ENCODE measurements at places on chromosomes 3 and 15.

DNA sequence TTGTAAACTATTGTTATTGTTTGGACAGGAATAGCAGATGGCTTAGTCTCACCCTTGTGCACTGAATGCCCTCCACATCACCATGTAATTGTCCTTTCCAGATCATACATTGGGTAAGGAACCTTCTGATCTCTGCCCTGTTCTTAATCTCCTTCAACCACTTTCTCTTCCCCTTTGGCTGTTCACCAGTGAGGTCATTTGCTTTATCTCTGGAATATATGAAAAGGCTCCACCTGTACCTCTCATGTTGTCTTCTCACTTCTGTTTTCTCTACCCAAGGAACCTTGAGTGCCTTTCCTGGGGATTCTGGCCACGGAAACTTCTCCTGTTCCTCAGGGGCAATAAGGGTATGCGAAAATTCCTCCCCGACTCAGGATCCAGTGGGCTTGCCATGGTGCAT lies 28.5 kb downstream of the MCTP2 start:
- DNase-seq = no peak

DNA sequence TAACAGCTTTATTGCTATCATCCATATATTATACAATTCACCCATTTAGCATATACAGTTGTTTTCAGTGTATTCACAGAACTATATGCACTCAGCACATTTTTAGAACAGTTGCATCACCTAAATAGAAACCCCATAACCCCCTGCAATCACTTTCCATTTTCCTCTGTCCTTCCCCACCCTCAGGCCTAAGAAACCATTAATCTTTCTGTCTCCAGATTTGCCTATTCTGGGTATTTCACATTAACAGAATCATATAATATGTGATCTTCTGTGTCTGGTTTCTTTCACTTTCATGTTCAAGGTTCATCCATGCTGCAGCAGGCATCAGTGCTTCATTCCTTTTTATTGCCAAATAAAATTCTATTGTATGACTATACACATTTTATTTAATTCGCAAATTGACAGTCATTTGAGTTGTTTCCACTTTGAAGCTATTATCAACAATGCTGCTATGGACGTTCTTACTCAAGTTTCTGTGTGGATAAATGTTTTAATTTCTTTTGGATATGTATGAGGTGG lies 39.8 kb downstream of the ADAMTS17 start:
- no peak for DNase-seq

DNA sequence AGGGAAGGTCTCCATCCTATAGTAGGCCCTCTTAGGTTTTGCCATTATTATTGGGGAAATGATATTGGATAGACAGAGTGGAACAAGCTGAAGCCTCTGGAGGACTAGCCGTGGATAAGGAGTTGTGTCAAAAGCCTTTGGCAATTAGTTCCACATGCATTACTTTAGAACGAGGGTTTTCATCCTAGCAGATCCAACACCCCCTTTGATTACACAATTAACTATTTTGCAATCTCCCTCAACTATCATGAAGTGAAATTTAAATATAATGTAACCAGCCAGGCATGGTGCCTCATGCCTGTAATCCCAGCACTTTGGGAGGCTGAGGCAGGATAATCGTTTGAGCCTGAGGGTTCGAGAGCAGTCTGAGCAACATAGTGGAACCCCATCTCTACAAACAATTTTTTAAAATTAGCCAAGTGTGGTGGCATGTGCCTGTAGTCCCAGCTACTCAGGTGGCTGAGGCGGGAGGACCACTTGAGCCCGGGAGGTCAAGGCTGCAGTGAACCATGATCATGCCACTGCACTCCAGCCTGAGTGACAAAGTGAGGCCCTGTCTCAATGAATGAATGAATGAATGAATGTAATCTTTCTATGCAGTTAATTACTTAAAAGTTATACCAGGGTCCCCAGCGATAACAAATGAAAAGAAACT lies 56.8 kb downstream of the PXYLP1 start:
- DNase-seq = no peak

DNA sequence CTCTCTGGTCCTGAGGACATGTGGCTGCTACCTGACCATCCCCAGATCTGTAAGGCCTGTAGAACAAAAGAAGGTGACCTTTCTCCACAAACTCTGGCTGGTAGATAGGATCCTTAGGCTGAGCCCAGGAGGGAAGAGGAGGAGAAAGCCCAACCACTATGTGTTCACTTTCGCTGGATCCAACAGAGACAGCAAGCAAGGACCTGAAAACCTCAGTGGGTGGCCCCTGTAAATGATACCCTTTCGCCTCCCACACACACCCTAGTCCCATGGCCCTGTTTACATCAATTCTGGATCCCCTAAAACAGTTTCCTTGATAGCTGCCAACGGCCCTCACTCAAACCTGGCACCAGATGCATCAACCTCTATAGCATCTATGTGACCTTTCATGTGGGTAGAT lies 22.4 kb downstream of the CCDC12 start:
- no peak for DNase-seq

- no peak for DNase-seq
Observed at GRCh38 chr3:183178833-183179549, 16.5 kb upstream of the LAMP3 start.

DNA sequence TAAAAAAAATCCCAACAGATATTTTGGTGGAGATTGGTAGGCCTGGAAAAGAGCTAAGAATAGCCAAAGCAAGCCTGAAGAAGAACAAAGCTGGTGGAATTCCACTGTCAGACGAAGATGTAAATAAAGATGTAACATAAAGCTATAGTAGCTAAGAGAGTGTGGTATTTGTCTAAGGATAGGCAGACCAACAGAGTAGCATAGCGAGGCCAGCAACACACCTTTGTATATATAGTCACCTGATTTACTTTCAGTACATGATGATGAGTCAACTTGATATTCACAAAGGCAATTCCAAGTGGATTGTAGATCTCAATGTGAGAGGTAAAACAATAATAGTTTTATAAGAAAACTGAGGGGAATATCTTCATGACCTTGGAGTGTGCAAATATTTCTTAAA lies 53.6 kb upstream of the SYN2 start:
- DNase-seq = no peak

GRCh38 chr3:143595456-143596077 lies 252.7 kb downstream of the SLC9A9 start:
- DNase-seq = no peak

GRCh38 chr15:69074843-69075224 lies 60.3 kb downstream of the NOX5 start:
- DNase-seq = no peak

- DNase-seq = no peak
Observed at GRCh38 chr3:120198305-120198878, 86.6 kb downstream of the GPR156 start.

DNA sequence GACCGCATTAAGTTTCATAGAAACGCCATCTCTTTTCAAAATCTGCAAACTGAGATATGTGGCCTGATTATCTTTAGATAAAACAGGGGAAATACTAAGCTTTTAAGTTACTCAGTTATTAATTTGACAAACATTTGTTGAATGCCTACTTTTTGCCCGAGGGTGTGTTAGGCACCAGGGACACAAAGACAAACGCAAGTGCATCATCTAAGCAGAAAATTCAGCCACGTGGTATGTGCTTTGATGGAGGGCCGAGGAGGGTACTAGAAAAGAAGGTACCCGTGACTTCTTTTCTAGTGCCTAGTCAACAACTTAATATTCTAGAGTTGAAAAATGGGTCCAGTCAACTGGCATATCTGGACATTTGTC lies 594.3 kb downstream of the MAGI1 start:
- DNase-seq = no peak

DNA sequence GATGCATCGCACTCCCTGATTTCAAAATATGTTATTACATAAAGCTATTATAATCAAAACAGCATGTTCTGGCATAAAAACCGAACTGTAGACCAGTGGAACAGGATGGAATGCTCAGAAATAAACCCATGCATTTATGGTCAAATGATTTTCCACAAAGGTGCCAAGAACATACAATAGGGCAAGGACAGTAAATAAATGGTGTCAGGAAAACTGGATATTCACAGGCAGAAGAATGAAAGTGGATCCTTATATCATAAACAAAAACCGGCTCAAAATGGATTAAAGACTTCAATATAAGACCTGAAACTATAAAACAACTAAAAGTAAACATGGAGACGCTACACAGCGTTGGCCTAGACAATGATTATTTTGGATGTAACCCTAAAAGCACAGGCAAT lies 22.6 kb downstream of the USP50 start:
- DNase-seq = no peak

- DNase-seq = no peak
Observed at GRCh38 chr3:184937611-184938010, 125.6 kb downstream of the VPS8 start.

- DNase-seq = no peak
Observed at GRCh38 chr3:9976721-9977709, 9.6 kb downstream of the EMC3 start.

DNA sequence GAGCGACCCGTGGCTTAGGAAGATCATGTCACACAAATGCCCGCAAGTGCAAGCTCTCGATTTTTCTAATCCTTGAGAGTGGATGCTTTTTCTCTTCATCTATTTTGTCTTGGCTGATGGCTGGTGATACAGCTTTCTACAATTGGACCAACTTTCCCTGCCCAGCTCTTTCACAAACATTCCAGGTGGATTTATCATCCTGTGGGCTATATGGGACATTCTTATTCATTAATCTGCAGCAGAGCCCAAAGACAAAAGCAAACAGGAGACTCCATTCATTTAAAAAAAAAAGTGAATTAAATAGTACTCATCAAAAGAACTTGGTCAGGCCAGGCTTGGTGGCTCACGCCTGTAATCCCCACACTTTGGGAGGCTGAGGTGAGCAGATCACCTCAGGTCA lies 14.2 kb upstream of the TSEN2 start:
- no peak for DNase-seq

- no peak for DNase-seq
Observed at GRCh38 chr15:67114846-67115585, 49.6 kb downstream of the SMAD3 start.

DNA sequence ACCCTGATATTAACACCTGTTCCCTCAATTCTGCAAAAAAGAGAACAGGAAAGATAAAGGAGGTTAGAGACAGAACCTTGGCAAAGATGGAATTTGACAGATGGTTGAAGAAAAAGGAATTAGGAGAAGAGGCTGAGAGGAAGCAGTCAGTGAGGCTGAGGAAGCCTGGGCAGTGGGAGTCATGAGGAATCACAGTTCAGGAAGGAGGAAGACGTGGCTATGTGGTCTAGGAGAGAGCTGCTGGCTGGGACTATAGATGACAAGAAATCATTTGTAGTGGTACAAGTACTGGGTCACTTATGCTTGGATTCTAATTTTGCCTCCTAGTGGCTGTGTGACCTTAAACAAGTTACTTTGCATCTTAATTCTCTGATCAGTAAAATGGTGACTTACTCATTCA lies 49.0 kb downstream of the LARS2 start:
- DNase-seq = no peak

DNA sequence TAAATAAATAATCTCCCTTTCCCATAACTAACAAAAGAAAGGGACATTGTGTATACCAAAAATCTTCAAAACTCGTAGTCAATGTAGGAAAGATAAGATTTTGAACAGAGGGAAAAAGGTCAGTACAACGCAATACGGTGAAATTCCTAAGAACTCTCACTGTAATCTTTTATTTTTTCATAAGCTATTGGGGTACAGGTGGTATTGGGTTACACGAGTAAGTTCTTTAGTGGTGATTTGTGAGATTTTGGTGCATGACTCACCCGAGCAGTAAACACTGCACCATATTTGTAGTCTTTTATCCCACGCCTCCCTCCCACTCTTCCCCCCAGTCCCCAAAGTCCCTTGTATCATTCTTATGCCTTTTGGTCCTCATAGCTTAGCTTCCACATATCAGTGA lies 718.0 kb downstream of the TBL1XR1 start:
- DNase-seq = no peak

- DNase-seq = no peak
Observed at GRCh38 chr3:189944285-189945145, 176.2 kb downstream of the P3H2 start.

DNA sequence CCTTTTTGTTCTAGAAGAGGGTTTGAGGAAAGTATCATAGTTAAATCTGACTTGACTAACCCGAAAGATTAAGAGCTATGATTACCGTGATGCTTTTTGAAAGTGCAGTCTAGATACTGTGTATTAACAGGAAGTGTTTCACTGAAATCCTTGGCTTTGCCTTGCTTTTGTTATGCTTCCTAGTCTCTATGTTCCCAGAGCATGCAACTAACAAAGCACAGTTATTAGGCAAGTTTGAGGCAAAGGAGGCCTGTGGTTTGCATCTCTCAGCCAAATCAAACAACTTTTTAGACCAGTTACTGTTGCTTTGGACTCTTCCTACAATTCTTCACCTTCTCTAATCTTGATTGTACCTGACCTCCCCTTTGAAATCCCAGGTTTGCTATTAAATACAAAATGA lies 3.9 kb downstream of the LXN start:
- no peak for DNase-seq

DNA sequence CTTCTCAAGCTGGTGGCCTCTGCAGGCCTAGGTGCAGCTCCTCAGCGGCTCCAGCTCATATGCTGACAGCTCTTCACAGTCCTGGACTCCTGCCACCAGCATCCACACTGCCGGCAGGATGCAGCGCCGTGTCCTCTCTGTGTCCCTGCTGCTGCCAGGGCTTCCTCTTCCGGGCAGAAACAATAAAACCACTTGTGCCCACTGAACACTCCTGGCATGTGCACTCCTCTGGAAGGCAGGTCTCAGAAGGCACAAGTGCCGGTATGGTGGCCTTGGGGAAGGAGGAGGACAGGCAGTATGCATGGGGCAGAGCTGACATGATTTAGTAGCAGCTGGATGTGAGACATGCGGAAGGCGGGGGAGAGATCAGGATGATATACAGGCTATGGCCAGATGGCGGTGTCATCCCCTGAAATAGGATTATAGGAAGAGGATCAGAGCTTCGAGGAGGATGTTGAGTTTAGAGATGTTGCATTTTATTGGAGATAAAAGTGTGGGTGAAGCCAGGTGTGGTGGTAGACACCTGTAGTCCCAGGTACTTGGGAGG lies 7.5 kb upstream of the MAN2A2 start:
- DNase-seq = no peak
